ENCODE measurements at places on chromosomes 13 and 19.

DNA sequence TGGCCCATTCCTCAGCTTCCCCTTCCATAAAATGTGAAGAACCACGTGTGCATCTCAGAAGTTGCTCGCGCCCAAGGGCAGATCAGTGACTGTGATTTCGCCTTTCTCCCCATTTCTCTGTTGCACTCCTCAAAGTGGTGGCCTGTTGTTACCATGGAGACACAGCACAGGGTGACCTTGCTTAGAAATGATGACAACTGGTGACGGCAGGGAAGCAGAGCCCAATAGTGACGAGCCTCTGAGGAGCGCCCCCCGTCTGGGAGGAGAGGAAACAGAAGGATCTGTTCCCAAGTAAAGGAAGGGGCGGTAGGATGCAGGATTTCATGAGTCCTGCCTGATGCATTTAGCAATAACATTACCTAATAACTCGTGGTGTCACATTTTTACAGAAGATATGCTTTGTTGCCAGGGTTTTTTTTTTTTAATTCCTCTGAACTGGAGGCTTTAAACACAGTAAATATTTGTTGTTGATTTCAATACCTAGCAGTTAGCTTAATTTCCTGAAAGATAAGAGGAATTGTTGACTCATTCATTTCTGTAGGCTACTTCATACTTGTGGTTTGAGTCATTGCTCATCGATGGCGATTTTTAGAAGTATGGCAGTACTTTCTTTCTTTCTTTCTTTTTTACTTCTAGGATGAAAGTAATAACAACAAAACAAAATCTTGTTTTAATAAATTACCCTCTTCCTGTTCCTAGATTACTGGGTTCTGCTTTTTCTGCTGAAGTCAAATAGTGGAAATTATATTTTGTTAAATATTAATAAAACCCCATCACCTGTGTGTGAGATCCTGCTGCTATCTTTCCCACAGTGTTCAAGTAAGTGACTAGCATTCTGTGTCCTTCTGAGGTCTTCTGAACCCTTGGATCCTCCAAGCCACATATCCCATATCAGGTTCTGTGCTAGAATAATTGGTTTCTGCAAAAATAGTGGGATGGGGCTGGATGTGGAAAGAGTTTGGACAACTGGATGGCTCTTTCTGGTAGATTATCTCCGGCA, 36.0 kb downstream of the MBNL2 start:
- DNase-seq, result peak; percentile 18

- DNase-seq, result no peak
Measured at GRCh38 chr19:15426485-15427349, 7.9 kb upstream of the AKAP8L start.

GRCh38 chr13:27981006-27981708, 7.3 kb downstream of the URAD start:
- DNase-seq, result no peak

- no peak for DNase-seq
Measured at GRCh38 chr19:21101521-21102242, 19.7 kb downstream of the ZNF714 start.

DNA sequence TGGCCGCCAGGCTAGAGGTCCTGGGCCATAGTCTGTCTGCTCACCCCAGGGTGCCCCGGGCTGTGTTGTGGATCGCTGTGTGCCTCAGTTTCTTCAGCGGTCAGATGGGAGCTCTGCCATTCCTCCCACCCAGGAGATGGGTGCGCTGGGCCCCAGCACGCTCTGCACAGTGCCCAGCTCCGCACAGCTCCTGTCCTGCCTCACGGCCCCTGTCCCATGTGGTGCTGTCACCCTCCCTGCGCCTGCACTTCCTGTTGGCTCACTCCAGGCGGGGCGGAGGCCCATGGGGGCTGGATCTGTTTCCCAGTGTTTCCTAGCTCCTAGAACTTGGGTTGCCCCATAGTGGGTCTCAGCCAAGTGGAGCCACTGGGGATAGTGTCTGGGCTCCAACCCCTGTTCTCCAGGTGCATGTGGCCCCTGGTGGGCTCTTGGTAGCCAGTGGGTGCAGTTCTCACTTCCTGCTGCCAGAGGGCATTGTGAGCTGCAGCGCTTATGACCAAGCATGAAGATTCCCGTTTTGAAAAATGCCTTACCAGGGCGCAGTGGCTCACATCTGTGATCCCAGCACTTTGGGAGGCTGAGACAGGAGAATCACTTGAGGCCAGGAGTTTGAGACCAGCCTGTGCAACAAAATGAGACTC, 69.8 kb downstream of the KDM4B start:
- no peak for DNase-seq

- no peak for DNase-seq
Measured at GRCh38 chr13:81480634-81481033, 1139.7 kb upstream of the SPRY2 start.

DNA sequence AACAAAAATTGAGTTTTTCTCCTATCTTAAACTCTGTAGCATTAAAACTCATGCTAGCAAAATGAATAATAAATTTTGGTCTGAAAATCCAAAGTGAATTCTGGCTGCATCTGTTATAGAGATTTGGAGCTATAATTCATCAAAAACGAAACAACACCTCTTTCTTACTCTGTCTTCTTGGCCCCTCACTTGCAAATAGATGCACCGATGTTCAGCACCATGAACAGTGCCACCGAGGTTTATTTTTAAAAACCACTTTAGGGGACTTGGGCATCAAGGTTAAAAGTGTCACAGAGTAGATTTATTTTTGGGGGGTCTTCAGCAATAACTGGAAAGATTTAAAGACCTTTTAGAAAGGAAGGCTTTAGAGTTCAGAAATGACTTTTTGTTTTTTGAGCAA, 26.1 kb upstream of the EID2 start:
- DNase-seq, result no peak

DNA sequence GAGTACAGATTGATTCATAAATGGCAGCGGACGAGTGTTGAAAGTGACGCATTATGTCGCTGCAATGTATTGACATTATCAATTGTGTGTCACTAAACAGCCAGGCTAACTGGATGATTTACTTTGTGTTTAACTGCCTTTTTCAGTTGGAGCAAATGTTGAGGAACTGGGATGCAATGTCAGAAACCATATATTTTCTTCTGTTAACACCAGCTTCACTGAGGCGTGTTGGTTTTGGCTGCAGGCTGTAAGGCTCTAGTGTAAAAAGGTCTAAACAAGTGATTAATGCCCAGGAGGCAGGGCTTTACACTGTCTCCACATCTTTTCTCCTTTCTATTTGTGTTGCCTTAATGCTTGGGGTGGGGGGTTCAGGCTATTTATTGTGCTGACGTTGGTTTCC, 80.1 kb downstream of the GGACT start:
- no peak for DNase-seq

DNA sequence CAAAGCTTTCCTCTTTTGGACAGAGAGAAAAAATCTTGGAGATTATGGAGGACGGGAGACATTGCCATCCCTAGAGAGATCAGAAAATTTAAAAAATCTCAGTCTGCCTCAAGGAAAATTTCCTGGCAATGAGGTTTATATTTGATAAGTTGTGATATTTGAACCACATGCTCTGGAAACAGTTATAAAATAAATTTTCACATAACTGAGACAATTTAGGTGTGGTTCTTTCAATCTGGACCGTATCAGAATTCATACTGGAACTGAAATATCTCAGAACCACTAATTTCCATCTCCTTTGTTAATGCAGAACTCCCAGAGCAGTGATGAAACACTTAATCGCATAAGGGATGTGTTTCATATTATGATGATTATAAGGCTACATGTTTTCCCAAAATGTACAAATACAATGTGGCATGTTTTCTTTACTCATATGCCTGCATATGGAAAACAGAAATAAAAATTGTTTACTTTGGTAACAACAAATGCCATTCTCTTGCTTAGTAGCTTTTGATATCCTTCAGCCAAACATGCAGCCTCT, 13.7 kb downstream of the UBE2L5 start:
- no peak for DNase-seq

- DNase-seq, result no peak
Measured at GRCh38 chr19:39497996-39498797, 550 bp upstream of the DLL3 start.

- no peak for DNase-seq
Measured at GRCh38 chr13:31037874-31038500, 105.5 kb downstream of the TEX26 start.

GRCh38 chr13:93151277-93151676, 75.3 kb upstream of the GPC6 start:
- no peak for DNase-seq

- DNase-seq, result no peak
Measured at GRCh38 chr13:93298713-93299112, 72.1 kb downstream of the GPC6 start.

GRCh38 chr13:36513266-36513665, 81.0 kb downstream of the CCNA1 start:
- no peak for DNase-seq

DNA sequence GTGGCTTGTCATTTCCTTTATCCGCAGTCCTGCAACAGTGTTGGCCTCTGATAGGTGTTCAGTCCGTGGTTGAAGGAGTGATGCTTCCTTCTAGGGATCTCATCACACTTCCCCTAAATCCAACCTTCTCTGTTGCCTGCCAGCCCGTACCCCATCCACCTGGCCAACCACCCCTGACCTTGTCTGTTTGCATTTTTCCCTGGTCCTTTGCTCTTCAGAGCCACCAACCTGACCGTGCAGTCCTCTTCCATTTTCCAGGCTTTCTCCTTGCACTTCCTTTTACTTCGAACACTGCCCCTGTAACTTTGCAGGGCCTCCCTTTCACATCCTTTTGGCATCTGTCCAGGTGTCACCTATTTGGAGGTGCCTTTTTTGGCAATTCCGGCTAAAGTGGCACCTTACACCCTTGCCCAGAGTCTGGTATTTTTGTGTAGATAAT, 696 bp downstream of the ZNF460 start:
- DNase-seq, result peak; percentile 46

GRCh38 chr13:75372517-75372916, 109.5 kb downstream of the TBC1D4 start:
- DNase-seq, result peak; percentile 8

DNA sequence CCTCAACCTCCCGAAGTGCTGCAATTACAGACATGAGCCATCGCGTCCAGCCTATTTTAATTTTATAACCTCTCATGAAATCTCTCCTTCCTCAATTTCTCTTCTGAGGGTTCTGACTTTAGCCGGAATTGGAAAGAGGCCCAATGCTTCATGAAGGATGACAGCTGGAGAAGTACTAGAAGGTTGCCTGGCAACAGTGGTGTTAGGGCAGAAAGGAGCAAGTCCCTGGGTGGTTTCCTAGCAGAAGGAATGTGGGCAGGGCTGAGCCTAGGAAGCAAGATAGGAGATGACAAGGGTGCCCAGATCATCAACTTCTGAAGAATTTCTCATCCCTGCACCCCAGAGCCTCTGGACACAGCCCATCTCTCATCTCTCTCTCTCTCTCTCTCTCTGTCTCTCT, 25.8 kb downstream of the CACNG6 start:
- DNase-seq, result no peak

- peak; percentile 63 for DNase-seq
Measured at GRCh38 chr19:14459703-14460102, 15.5 kb downstream of the PTGER1 start.

GRCh38 chr19:44255705-44256411, 3.8 kb upstream of the ZNF233 start:
- no peak for DNase-seq

GRCh38 chr19:32032561-32032960, 312.8 kb upstream of the ZNF507 start:
- no peak for DNase-seq

DNA sequence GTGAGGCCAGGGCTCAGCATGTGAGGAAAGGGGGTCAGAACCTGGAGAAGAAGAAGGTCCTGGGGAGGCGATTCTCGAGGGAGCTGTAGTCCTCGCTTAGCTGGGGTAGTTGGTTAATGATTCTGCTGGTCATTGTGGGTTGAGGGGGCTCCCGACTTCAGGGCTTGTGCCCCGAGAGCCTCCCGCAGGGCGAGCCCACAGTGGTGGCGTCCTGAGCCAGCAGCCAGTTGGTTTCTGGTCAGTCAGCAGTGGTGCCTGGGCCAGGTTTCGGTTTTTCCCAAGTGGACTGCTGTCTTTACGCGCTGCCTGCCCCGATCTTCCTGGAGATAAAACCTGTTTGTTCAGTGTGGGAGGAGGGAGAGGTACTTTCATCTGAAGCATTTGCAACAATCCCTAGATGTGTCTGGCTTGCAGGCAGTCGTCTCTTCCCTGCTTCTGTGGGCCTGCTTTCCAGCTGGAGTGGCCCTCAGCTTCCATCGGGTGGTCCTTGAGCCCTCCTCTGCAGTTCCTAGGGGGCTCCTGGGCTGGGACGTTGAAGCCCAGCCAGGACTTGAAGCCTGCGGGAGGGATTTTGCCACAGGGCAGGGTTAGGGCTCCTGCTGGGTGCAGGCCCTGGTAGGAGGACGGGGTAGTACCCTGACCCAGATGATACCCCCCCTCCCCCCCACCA, 3.2 kb downstream of the PTBP1 start:
- DNase-seq, result no peak

DNA sequence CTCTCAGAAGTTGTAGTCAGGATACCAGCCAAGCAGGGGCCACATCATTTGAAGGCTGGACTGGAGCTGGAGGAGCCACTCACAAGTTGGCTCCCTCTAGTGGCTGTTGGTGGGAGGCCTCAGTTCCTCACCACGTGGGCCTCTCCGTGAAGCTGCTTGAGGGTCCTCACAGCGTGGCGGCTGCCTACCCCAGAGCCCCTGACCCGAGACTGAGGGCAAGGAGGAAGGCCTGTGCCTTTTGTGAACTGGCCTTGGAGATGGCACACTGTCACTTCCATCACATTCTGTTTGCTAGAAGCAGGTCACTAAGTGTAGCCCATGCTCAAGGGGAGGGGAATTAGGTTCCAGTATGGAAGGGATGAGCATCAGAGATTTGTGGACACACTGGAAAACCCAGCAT, 14.6 kb downstream of the GNA11 start:
- peak; percentile 64 for DNase-seq

DNA sequence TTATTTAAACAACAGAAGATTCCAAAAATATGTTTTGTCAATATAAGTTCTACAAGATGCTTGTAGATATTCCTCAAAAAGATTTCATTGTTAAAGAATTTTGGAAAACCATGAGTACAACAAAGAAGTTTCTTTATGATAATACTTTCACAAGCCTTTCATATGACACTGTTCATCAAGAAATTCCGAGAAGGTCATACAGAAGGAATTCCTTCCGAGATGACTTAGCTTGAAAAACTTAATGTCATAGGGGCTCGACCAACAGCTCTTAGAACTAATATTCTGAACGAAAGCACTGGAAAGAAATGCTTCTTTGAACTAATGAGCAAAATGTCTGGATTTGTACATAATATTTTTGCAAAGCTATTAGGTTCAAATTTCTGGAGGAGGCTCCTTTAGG, 403.4 kb downstream of the KLF5 start:
- DNase-seq, result no peak
